Neural progenitor cell (in vitro differentiated cells): ENCODE measurements at places on chromosomes 7 and 10. TPM values are rescaled to one million over a fixed set of nuclear protein-coding genes. Genes with fewer than 3 reads are reported as not detected.

The PAX4 gene
- not detected in 2 replicates for total RNA-seq

The OR2A12 gene
- not detected in 2 replicates for total RNA-seq

The MRC1 gene
- 0.03 TPM in 1 of 2 replicates, not detected in the other for total RNA-seq

The FAM25C gene
- total RNA-seq, result not detected in 2 replicates

The FRG2B gene
- total RNA-seq, result not detected in 2 replicates

The TFAM gene
- total RNA-seq, result 44.9 and 61.2 TPM in 2 replicates

The CUBN gene
- 1.5 and 2.2 TPM in 2 replicates for total RNA-seq

The GNG11 gene
- 0.56 and 0.86 TPM in 2 replicates for total RNA-seq

The CFAP58 gene
- 0.53 and 1.7 TPM in 2 replicates for total RNA-seq

The CDHR1 gene
- 1.4 and 2.7 TPM in 2 replicates for total RNA-seq

The FRMPD2 gene
- total RNA-seq, result 0.22 TPM in 1 of 2 replicates, not detected in the other

The FZD8 gene
- total RNA-seq, result 5.0 and 20.7 TPM in 2 replicates

The NUTM2B gene
- 0.41 and 0.43 TPM in 2 replicates for total RNA-seq

DNA sequence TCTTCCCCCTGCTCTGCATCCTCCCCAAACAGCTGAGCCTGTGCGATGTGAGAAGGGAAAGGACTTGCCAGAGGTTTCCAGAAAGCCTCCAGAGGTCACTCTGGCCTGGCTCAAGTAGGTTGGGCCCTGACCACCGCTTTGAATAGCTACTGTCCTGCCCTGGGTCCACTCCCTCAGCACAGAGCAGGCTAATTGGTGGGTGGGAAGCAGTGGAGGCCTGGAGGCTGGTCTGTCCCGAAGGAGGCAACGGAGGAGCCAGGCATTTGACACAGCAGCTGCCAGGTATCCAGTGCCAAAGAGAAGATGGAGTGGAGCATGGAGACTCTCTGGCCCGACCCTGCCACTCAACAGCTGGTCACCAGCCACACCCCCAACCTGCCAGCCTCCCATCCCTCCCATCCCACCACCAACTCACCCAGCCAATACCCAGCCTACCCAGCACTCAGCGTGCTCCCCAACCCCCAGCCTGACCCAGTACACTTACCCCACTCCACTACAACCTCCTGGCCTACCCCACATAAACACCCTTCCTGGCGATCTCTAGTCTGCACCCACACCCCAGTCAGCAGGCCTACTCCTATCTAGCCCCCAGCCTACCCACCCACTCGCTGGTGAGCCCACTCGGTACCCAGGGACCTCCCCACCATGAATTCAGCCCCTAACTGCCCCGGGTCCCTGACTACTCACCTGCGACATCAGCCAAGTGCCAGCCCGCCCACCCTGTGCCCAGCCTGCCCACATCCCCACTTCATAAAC, 64.6 kb upstream of the COL13A1 start:
- DNase-seq, result no peak

DNA sequence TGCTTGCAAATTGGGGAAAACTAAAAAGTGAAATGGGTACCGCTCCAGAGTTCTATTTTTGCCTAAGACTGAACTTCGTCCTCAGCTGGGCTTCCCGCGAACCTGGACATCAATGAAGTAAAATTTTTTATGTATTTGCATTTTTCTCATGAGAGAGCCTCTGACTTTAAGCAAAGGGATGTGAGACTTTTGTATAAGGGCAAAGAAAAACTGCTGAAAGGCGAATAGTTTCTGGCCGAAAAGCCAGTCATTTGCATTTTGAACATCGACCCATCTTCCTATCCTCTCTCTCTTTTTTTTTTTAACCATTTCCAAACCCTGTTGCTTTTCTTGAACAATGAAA, 573 bp downstream of the PMPCB start:
- no peak for DNase-seq

DNA sequence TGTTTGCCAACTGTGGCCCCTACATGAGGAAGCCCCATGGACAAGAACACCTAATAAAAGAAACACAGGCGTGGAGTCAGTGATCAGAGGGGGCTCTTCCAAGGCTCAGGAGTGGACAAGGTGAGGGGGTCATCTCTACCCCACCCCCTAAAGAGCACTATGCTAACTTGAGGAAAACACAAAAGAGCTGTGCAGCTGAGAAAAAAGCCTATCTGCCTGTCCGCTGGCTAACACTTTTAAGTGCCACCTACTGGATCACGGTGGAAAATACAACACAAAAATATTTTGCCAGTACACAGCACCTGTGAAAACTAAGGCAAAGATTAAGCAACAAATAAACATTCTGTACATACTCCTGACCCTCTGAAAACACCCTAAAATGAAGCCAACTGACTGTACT, 53.1 kb upstream of the COBL start:
- peak; percentile 56 for DNase-seq

DNA sequence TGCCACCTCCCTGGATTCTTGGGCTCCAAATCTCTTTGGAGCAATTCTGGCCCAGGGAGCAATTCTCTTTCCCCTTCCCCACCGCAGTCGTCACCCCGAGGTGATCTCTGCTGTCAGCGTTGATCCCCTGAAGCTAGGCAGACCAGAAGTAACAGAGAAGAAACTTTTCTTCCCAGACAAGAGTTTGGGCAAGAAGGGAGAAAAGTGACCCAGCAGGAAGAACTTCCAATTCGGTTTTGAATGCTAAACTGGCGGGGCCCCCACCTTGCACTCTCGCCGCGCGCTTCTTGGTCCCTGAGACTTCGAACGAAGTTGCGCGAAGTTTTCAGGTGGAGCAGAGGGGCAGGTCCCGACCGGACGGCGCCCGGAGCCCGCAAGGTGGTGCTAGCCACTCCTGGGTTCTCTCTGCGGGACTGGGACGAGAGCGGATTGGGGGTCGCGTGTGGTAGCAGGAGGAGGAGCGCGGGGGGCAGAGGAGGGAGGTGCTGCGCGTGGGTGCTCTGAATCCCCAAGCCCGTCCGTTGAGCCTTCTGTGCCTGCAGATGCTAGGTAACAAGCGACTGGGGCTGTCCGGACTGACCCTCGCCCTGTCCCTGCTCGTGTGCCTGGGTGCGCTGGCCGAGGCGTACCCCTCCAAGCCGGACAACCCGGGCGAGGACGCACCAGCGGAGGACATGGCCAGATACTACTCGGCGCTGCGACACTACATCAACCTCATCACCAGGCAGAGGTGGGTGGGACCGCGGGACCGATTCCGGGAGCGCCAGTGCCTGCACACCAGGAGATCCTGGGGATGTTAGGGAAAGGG, 913 bp downstream of the NPY start:
- peak; percentile 71 for DNase-seq

DNA sequence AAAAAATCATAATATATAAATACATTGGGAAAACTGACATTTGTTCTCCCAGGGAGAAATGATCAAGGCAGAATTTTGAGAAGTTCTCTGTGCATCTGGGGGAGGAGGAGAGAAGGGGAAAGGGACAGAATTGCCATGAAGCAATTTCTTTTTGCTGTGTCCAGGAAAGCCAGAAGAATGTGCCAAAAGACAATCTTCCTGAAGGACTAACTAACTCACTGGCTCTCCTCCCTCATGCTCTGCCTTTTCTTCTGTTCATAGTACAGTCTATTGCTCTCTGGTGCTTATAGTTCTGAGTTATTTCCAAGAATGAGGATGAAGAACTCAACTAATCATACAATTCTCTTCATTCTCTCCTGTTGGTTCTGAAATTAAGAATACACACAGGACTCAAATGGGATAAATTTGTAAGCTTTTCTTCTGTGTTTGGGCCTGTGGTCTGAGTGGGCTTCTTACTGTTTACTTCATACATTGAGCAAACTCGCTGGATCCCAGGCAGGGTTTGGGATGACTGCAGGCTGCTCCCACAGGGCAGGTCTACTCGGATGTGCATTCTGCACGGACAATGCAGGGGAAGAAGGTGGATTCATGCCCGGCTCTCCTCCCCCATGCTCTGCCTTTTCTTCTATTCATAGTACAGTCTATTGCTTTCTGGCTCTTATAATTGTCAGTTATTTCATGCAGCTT, 22.2 kb upstream of the FAM171A1 start:
- DNase-seq, result no peak

GRCh38 chr7:54419209-54419608, 123.0 kb upstream of the VSTM2A start:
- DNase-seq, result no peak

DNA sequence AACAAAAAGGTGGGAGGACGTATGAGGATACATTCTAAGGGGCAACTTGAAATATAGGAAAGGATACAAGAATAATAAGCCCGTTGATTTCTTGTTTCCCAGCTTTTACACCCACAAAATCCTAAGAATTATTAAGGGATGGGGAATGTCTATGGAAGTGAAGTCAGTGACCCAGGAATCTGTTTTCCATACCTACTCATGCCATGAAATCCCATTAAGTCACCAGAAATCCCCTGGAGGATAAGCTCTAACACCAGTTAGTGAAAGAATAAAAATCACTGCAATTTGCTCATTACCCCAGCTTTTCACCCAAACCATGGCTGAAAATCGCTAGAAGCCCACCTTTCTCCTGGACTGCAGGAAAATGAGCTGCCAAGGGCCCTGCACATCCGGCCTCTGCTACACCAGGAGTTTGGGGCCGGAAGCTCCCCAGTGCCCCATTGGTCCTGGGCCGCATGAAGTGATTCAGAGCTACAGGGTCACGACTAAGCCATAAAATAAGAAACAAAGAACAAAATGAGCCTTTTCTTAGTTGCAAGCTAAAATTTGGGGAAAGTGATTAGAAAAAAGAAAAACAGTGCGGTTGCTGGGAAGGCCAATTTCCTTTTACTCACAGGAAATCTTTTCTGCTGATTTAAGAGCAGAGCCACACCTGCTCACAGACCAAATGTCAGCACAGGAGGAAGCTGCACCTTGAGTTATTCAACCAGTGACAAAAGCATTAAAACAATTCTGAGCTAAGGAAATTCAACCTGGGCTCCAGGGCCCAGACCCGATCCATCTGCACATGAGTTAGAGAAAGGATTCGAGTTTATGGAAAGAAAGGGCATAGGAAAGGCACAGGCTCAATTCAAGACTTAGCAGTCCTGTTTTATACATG, 40.3 kb downstream of the HIPK2 start:
- DNase-seq, result no peak

DNA sequence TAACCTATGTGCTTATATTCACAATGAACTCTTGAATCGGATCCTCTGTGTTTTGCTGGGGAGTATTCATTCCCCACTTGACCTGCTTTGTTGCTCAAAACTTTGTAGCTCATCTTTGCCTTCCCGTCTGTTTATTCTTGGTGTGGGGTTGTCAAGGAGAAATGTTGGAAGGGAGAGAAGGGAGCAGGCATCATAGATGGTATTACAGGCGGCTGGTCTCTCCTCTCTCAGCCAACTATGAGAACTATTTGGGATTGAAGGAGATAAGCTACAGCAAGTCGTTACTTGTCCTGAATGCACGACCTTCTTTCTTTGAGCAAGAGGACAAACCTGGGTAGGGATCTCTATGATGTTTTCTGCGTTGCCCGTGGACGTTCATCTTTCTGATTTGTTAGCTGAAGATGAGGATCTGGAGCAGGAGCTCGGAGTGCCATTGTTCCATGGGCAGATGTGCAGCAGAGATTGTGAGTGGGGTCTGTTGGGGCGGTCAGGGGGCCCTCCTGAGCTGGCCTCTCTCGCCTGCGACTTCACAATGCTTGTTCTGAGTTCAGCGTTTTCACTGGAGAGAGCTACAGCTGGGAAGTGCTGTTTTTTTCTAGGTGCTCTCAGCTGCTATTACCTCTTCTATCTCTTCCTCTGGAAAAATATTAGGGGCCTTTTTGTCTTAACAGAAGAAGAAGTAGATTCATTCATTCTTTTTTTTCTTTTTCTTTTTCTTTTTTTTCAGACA, 126.9 kb upstream of the KLF6 start:
- DNase-seq, result no peak

- DNase-seq, result peak; percentile 49
Measured at GRCh38 chr10:54985732-54986131, 184.7 kb upstream of the PCDH15 start.

DNA sequence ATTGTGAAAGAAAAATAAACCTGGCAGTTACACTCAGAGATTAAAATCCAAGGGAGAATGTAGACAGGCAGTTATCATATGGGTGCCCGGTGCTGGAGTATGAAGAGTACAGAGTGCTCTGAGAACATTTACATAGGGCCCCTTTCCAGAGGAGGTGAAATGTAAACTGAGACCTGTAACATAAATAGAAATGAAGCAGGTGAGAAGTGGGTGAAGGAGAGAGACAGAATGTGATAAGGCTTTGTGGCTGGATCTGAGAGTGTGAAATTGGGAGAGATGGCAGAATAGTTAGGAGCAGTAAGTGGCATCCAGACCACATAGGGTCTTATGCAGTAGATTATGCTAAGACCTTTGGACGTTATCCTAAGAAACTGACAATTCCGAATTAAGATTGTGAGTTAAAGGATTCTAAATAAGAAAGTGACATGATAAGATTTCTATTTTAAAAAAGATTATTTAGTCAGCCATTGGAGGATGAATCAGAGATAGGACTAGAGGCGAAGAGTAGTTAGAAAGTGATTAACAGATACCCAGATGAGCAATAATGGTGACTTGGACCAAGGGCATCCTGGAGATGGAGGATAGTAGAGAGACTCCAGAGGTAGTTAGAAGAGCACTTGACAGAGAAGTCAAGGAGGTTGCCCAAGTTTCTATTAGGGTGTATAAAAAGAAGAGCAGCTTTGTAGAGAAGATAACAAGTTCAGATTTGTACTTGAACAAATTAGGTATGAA, 36.7 kb downstream of the DNAH11 start:
- DNase-seq, result no peak

DNA sequence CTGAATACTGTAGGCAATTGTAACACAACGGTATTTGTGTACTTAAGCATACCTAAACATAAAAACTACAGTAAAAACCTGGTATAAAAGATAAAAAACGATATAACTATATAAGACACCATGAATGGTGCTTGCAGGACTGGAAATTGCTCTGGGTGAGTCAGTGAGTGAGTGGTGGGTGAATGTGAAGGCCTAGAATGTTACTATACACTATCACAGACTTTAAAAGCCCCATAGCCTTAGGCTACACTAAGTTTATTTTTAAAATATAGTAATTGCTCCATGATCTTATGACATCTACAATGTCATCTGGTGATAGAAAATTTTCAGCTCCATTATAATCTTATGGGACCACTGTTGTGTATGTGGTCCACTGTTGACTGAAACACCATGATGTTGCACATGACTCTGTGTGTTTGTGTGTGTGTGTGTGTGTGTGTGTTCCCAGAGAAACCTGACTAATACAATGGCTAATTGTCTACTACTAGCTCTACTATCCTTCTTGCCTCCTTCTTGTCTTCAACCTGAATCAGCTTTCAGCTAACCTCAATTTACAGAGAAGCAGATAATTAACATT, 27.6 kb upstream of the PRPF18 start:
- DNase-seq, result no peak

- DNase-seq, result peak; percentile 50
Measured at GRCh38 chr7:110373416-110373815, 717.5 kb upstream of the LRRN3 start.

- no peak for DNase-seq
Measured at GRCh38 chr7:1888425-1888824, 218.3 kb downstream of the ELFN1 start.

DNA sequence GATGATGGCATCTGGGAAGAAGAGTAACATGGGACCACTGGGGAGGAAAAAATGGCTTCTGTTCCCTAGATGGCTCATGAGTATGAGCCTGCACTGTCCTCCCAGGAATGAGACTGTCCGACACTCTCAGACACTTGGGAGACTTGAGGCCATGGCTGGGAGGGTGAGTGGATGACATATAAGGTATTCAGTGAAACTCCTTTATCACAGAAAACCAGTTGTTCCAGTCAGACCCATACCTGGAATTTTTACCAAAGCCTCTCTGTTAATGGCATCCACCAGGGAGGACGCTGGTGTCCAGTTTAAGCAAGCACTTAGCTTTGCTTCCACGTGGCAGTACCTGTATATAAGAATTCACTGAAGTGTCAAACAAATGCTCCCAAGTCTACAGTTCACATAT, 116.7 kb upstream of the C10orf90 start:
- no peak for DNase-seq

GRCh38 chr10:24872049-24872789, 80.2 kb downstream of the PRTFDC1 start:
- DNase-seq, result peak; percentile 24

- DNase-seq, result no peak
Measured at GRCh38 chr7:608954-609353, 89.3 kb upstream of the PDGFA start.
